ENCODE measurements at places on chromosomes 3 and 15. TPM values are rescaled to one million over a fixed set of nuclear protein-coding genes. Genes with fewer than 3 reads are reported as not detected.

Gene NTRK3
- not detected for total RNA-seq

Gene NANOGP8
- total RNA-seq: not detected

DNA sequence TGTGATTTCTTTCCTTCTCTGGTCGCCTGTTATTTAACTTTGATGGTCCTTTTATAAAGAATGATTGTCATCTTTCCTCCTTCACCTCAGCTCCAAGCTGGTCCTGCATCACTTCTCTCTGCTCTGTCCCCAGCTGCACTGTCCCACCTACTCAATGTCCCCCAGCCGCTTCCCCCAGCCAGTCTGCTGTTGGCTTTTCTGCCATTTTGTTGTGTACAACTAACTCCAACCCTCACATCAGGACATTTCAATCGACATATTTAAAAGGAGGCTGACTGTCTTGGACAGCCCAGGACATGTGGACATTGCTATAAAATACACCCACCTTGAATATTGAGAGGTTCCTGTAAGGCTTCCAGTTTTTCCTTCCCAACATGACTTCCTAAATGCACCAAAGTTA lies 193.8 kb upstream of the RGMA start:
- H3K27ac ChIP-seq: no peak overlapping the region
- H3K4me1 ChIP-seq: no peaks in the 10 kb centered on the region
- H3K4me3 ChIP-seq: no peak overlapping the region
- no peaks in the 10 kb centered on the region for H3K36me3 ChIP-seq
- H3K27me3 ChIP-seq: peaks cover 3% of the 10 kb centered on the region
- no peak for DNase-seq

GRCh38 chr3:130850843-130851242 lies 43.0 kb upstream of the ATP2C1 start:
- peak overlapping the region; percentile 26 for H3K4me3 ChIP-seq
- no peak overlapping the region for H3K27ac ChIP-seq
- DNase-seq: no peak
- H3K36me3 ChIP-seq: no peaks in the 10 kb centered on the region

GRCh38 chr15:90379263-90379662 lies 8.8 kb upstream of the IQGAP1 start:
- H3K4me1 ChIP-seq: peaks cover 32% of the 10 kb centered on the region
- peaks cover 37% of the 10 kb centered on the region for H3K36me3 ChIP-seq
- H3K27ac ChIP-seq: no peak overlapping the region
- no peak overlapping the region for H3K4me3 ChIP-seq
- DNase-seq: no peak

GRCh38 chr15:101045835-101046691 lies 126.9 kb downstream of the LRRK1 start:
- no peaks in the 10 kb centered on the region for H3K4me1 ChIP-seq
- H3K4me3 ChIP-seq: no peak overlapping the region
- DNase-seq: no peak
- H3K36me3 ChIP-seq: no peaks in the 10 kb centered on the region
- peaks cover 18% of the 10 kb centered on the region for H3K27me3 ChIP-seq
- H3K27ac ChIP-seq: no peak overlapping the region

GRCh38 chr3:169146179-169146665 lies 517.3 kb downstream of the MECOM start:
- peaks cover 72% of the 10 kb centered on the region for H3K27me3 ChIP-seq
- H3K4me3 ChIP-seq: peak overlapping the region; percentile 55
- DNase-seq: peak; percentile 39
- no peak overlapping the region for H3K27ac ChIP-seq
- peaks cover 16% of the 10 kb centered on the region for H3K4me1 ChIP-seq
- H3K36me3 ChIP-seq: no peaks in the 10 kb centered on the region
